Stimulated activated CD8-positive, alpha-beta memory T cell treated with anti-CD3 and anti-CD28 coated beads, Interleukin-4, amount 100 ng/mL, for 1 hour (primary cell): ENCODE measurements at places on chromosomes 1 and 21.

DNA sequence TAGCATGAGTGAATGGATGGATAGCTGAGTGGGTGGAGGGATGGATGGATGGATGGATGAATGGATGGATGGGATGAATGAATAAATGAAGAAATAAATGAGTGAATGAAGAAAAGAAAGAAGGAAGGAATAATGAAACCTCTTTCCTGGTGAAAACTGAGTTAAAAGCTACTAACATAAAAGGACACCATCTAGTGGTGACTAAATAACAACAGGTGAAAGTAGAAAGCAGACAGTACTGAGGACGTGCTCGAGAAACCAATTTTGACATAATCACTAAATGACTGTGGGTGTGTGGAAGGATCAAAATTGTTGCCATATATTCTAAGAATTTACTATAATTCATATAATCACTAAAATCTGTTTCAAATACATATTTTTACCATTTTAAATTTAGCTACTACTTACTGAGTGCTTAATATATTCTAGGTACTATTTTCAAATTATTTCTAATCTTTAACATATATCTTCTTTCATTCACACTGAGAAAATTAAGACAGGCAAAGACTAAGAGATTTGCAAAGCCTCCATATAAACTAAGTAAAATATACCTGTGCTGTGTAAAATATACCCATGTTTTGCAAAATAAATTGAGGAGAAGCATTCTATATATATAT, 522.9 kb downstream of the LRRIQ3 start:
- no peak for DNase-seq

GRCh38 chr1:59635097-59635496, 179.7 kb upstream of the HOOK1 start:
- DNase-seq, result no peak

GRCh38 chr1:119859647-119860046, 36.7 kb downstream of the ADAM30 start:
- no peak for DNase-seq

DNA sequence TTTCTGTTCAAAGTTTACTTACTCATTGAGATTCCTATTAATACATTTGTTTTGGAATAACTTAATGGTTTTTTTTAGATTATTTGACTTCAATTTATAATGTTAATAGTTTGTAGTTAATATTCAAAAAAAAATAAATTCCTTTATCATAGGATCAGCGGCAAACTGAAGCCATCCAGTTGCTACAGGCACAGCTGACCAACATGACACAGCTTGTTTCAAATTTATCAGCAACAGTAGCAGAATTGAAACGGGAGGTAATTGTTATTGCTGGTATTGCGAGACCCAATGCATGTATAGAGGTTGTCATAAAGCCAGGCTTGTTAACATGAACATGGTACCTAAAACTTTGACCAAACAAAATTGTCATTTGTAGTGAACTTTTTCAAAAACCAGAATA, 59.0 kb upstream of the FASLG start:
- no peak for DNase-seq

DNA sequence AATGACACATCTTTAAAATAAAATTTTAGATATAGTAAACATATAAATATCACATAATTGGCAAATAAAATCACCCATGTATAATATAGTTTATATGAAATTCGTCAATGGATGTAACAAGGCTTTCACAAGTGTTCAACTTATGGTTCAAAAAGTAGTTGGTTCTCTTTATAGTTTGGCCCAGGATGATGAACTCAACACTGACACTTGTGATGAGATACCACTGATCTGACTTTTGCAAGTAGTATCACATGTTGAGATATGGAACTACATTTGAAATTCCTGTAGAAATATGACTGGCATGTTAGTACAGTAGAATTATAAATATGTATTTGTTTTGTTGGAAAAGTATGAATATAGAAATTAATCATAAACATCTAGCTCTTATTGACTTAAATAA, 1.8 kb downstream of the TNNI3K start:
- no peak for DNase-seq

GRCh38 chr1:27526569-27527222, 36.7 kb upstream of the WASF2 start:
- DNase-seq, result no peak

DNA sequence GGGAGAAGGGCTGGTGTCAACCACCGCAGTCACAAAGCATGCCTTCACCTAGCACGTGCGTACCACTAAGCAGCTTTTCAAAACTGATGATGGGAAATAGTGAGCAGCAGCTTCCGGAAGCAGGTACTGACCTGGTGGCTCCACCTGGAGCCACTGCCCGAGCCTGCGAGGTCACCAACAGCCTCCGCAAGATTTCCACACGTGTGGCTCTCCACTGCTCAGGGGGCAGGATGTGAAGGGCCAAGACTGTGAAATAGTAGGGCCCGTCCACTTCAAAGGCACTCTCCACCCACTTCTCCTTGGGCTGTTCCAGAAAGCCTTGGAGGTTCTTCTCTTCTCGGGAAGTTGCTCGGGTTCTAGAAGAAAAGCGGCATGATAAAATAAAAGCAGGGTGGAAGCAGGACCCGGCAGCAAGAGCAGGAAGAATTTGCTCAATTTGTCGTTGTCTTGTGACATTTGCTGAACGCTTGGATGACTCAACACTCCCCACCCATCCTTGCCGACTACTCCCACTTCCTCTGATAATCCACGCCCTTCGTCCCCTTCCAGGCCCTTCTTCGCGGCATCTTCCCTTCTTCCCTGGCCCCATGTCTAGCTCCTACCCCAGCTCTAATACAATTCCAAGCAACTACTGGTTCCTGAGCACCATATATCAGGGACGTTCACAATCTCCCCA, 124.9 kb upstream of the IFFO2 start:
- no peak for DNase-seq

- no peak for DNase-seq
Measured at GRCh38 chr1:158932171-158932570, 819 bp downstream of the PYHIN1 start.

DNA sequence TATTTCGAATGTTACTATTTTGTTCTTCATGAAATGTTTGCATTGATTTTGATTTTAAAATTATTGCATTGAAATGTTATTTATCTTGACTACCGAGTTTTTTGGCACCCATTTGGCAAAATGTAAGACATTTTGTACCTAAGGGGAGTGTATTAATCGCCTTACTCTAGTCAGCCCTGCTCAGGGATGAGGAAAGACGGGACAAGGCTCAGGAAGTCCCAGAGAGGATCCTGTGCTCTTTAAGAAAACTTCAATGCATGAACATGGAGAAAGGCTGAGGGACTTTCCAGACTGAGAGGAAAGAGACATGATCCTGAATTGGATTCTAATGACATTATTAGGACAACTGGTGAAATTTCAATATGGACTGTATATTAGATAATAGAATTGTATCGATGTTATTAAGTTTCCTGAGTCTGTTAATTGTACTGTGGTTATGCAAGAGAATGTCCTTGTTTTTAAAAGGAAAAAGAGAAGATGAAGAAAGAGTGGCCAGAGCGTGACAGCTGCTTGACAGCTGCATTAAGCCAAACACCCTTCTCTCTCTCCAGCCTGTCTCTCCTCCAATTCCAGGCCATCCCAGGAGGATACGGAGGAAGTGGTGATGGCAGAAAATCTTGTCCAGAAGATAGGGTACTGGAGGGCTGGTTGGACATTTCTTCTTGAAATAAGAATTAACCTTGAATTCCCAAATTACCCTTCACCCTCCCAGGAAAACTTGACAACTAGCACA, 66.0 kb downstream of the PLEKHA6 start:
- DNase-seq, result no peak

DNA sequence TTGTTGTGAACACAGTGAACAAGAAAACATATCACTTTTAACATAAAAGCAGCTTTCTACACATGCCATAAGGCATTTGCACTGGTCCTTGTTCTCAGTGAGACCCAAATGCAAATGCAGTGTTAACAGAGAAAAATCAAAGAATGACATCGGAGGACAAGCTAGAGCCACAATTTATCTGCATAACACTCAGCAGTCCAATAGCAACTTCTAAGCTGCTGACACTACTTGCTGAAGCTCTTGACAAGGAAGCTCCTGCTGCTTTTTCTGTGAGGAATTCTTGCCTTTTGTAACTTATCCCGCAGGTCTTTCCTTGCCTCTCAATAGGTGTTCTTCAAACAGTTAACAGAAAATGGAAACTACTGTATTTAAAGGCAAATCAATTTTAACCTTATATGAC, 34.7 kb downstream of the USH2A start:
- no peak for DNase-seq

- DNase-seq, result no peak
Measured at GRCh38 chr1:98668733-98669132, 7.2 kb downstream of the SNX7 start.

- no peak for DNase-seq
Measured at GRCh38 chr1:6041432-6042062, 4.1 kb upstream of the KCNAB2 start.

- no peak for DNase-seq
Measured at GRCh38 chr21:28899744-28900143, 92.9 kb downstream of the LTN1 start.

- no peak for DNase-seq
Measured at GRCh38 chr1:243411472-243411871, 155.6 kb downstream of the SDCCAG8 start.
